Activated T-cell treated with anti-CD3 and anti-CD28 coated beads for 48 hours (primary cell): ENCODE measurements at places on chromosomes 13 and 19.

DNA sequence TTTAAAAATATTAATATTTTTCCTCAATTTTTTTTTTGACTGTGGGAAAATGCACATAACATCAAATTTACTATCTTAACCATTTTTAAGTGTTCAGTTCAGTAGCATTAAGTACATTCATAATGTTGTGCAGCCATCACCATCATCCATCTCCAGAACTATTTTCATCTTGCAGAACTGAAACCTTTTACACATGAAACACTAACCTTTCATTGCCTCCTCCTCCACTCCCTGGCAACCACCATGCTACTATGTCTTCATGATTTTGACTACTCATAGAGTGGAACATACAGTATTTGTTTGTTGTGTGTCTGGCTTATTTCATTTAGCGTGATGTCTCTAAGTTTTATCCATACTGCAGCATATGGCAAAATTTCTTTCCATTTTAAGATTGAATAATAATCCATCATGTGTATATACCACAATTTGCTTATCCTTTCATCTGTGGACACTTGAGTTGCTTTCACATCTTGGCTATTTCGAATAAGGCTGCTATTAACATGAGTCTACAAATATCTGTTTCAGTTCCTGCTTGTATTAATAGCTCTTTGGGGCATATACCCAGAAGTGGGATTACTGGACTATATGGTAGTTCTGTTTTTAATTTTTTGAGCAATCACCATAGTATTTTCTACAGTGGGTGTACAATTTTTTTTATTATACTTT, 376.4 kb downstream of the MTUS2 start:
- no peak for DNase-seq

GRCh38 chr19:4676955-4677731, 7.0 kb upstream of the MYDGF start:
- DNase-seq = peak; percentile 21

- DNase-seq = no peak
Observed at GRCh38 chr19:2574478-2574931, 98.6 kb downstream of the GADD45B start.

GRCh38 chr13:71587817-71588216, 279.2 kb downstream of the DACH1 start:
- DNase-seq = no peak

DNA sequence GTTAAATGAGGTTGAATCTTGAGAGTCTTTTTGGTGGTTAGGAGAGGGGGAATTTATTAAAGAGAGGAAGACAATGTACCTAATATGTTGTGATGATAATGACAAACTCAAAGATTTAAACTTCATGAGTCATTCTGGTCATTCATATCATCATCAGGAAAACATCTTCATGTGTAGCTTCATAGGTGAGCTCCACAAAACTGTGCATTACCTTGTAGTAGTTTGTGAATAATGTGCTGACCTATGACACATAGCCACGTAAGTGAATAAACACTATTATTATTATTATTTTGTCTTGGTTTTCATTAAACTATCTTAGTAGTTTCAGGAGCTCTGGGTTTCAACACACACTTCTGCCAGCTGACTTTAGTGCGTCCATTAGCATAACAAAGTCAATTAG, 997 bp upstream of the GPC6 start:
- DNase-seq = no peak

DNA sequence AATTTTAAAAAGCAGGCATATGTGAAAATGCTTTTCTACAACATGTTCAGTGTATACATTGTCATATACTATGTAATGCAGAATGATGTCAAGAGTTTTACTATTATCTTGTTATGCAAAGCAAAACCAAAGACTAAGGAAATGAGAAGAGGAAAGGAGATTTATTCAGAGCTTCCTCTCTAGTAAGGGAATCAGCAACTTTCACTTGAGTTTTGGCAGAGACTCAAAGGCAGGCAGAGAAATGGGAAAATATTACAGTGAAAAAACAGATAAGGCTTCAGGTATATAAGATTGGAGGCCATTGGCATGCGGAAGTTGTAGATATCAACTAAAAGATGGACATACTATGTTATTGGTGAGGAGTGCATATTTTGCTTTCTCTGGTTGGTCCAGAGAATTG, 512.0 kb upstream of the PCDH20 start:
- DNase-seq = no peak

- no peak for DNase-seq
Observed at GRCh38 chr19:50412419-50412818, 6.3 kb upstream of the SPIB start.

DNA sequence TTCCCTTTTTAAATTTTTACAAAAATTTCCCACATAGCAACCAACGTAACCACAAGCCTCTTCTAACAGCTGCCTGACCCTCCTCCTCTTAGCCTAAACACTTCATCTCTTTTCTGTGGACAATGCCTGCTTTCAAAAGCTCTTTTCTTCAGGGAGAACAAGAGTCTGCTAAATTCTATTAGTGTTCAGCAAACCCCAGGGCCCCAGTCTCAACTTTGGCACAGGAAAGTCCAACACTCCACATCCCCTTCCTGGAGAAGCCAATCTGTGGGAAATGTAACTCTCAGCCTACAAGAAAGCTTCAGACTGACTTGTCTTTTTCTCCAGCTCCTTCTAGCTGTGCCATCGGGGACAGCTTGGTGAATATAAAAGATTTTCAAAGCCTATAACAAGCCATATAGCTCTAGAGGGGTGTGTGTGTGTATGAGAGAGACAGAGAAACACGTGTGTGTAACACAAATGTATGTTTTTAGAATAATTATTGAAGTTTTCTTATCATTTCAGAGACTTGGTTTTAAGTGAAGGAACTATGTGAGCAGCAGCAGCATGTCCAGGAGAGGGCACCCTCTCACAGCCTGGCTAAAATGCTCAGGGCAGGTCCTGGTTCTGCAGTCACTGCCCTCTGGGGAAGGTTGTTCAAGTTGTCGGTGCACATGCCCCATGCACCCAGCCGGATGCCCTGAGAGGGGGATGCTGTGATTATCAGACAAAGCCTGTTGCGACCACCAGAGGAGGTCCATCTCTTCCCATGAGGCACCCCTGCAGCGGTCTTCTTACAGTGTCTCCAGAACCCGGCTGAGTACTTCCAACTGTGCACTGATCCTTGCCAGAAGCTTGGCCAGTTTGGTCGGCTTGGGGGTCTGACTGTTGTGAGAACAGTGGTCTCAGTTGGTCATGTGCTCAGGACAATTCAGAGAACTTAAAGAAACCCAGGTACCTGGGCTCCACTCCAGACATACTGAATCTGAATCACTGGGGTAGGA, 34.4 kb downstream of the CCDC70 start:
- peak; percentile 10 for DNase-seq

DNA sequence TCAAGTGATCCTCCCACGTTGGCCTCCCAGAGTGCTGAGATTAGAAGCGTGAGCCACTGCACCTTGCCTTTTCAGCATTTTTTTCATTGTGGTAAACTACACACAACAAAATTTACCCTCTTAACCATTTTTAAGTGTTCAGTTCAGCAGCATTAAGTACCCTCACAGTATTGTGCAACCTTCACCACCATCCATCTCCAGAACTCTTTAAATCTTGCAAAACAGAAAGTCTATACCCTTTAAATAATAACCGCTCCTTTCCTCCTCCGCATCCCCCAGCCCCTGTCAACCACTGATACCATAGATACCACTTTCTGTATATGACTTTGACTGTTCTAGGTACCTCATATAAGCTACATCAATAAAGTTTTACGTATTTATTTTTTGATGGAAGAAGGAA, 20.8 kb upstream of the CASP14 start:
- DNase-seq = no peak

- no peak for DNase-seq
Observed at GRCh38 chr19:23542562-23542961, 144.4 kb downstream of the ZNF675 start.

DNA sequence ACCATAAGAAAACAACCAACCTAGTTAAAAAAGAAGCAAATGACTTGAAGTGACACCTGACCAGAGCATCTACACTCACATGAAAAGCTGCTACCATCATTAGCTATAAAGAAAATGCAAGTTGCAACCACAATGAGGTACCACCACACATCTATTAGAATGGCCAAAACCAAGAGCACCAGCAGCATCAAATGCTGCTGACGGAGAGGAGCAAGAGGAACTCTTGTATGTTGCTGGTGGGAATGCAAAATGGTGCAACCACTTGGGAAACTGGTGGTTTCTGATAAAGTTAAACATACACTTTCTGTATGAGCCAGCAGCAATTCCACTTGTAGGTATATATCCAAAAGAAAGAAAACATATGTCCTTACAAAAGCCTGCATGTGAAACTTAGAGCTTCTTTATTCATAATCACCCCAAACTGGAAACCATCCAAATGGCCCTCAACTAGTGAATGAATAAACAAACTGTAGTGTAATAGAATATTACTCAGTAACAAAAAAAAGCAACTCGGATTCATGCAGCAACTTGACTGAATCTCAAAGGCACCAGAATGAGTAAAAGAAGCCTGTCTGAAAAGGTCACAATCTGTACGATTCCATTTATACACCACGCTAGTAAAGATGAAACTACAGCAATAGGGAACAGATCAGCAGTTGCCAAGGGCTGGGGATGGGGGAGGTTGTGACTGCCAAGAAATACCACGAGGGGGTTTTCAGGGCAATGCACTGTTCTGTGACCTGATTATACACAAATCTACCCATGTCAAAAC, 60.9 kb upstream of the RANBP3 start:
- peak; percentile 42 for DNase-seq

GRCh38 chr13:30045916-30046704, 195.7 kb upstream of the UBL3 start:
- no peak for DNase-seq

DNA sequence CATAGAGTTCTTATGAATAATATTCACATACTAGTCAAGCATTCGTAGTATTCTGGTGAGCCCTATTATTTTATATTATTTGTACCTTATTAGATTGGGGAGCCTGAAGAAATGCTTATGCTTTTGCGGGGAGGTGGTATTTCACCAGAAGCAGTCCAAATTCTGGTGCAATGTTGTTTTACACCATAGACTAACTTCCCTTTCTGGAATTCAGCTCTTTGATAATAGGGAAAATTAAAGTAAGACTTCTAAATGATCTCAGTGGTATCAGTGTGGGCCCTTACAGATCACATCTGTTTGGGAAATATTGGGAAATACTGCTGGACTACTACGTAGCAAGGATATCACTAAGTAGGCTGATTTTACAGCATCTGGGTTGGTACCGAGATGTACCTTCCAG, 34.2 kb downstream of the KCTD12 start:
- DNase-seq = no peak
